ENCODE measurements at places on chromosomes 12 and 14. TPM values are rescaled to one million over a fixed set of nuclear protein-coding genes. Genes with fewer than 3 reads are reported as not detected.

Gene ACOT6
- not detected for total RNA-seq

Gene DHRS2
- total RNA-seq: 0.44 TPM

Gene MYO1H
- total RNA-seq: not detected

Gene TSPAN31
- 12.9 TPM for total RNA-seq

Gene REM2
- total RNA-seq: 0.61 TPM

Gene KICS2
- total RNA-seq: 7.7 TPM

Gene CPNE6
- total RNA-seq: 0.10 TPM

Gene ANO2
- total RNA-seq: not detected

Gene NANOG
- not detected for total RNA-seq

DNA sequence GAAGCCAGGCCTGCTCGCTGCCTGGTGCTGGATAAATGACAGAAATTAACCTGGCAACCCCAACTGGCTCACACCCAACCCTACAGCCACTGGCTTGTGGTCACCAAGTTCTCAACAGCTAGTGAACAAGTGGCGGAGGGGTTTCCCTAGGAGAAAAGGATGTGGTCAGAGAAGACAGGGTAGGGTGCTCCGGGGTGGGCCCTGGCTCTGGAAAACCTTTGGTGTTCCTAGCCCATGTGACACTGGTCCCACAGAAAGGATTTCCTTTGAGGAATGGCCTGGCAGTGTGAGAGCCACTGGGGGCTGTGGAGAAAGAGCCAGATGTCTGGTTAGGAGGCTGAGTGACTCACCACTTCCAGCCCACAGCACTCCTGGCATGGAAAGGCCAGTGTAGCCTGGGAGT lies 8.7 kb downstream of the SYNE3 start:
- peak overlapping the region; percentile 66 for H3K27ac ChIP-seq
- H3K4me3 ChIP-seq: no peak overlapping the region
- DNase-seq: peak; percentile 51
- peaks cover 78% of the 10 kb centered on the region for H3K4me1 ChIP-seq
- no peaks in the 10 kb centered on the region for H3K27me3 ChIP-seq
- H3K36me3 ChIP-seq: peaks cover 63% of the 10 kb centered on the region

- H3K27me3 ChIP-seq: no peaks in the 10 kb centered on the region
- H3K4me3 ChIP-seq: peak overlapping the region; percentile 99
- H3K4me1 ChIP-seq: peaks cover 35% of the 10 kb centered on the region
Measured at GRCh38 chr12:122501489-122501989, 807 bp upstream of the ZCCHC8 start.

DNA sequence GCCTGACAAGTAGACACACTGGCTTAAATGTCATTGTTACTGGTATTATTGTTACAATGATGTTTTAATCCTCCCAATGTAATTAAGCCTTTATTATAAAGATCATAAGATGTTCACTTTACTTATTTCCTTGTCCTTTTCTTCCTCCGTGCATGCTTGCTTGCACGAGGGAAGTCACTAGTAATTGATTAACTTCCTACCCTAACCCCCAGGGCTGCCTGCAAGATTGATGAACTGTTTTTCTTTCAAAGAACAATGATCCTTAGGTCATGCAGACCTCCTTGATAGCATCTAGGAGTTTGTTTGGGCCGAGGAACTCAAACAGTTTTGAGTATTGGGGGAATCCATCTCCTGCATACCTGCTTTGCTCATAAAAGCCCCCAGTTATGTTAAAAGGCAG lies 43.0 kb downstream of the GLRX5 start:
- no peak for DNase-seq
- no peak overlapping the region for H3K4me3 ChIP-seq
- H3K4me1 ChIP-seq: no peaks in the 10 kb centered on the region
- no peak overlapping the region for H3K27ac ChIP-seq
- H3K27me3 ChIP-seq: peaks cover 3% of the 10 kb centered on the region
- H3K36me3 ChIP-seq: no peaks in the 10 kb centered on the region

GRCh38 chr12:1398673-1399072 lies 195.7 kb downstream of the FBXL14 start:
- no peaks in the 10 kb centered on the region for H3K4me1 ChIP-seq
- no peak overlapping the region for H3K27ac ChIP-seq
- H3K36me3 ChIP-seq: no peaks in the 10 kb centered on the region
- no peak for DNase-seq

GRCh38 chr14:20614038-20614840 lies 23.1 kb upstream of the RNASE12 start:
- H3K4me3 ChIP-seq: no peak overlapping the region
- H3K36me3 ChIP-seq: no peaks in the 10 kb centered on the region
- no peak overlapping the region for H3K27ac ChIP-seq

- H3K27ac ChIP-seq: no peak overlapping the region
- no peaks in the 10 kb centered on the region for H3K36me3 ChIP-seq
- no peak overlapping the region for H3K4me3 ChIP-seq
- no peak for DNase-seq
- H3K27me3 ChIP-seq: peaks cover 13% of the 10 kb centered on the region
Measured at GRCh38 chr14:90132821-90133570, 71.2 kb downstream of the KCNK13 start.

- H3K4me3 ChIP-seq: peak overlapping the region; percentile 10
- H3K4me1 ChIP-seq: peaks cover 39% of the 10 kb centered on the region
- peak; percentile 82 for DNase-seq
- peaks cover 5% of the 10 kb centered on the region for H3K36me3 ChIP-seq
- peak overlapping the region; percentile 85 for H3K27ac ChIP-seq
Measured at GRCh38 chr14:89767861-89768268, 186.7 kb downstream of the EFCAB11 start.

- no peak for DNase-seq
- H3K27me3 ChIP-seq: no peaks in the 10 kb centered on the region
- H3K27ac ChIP-seq: no peak overlapping the region
Measured at GRCh38 chr14:54116972-54117371, 160.3 kb upstream of the BMP4 start.

DNA sequence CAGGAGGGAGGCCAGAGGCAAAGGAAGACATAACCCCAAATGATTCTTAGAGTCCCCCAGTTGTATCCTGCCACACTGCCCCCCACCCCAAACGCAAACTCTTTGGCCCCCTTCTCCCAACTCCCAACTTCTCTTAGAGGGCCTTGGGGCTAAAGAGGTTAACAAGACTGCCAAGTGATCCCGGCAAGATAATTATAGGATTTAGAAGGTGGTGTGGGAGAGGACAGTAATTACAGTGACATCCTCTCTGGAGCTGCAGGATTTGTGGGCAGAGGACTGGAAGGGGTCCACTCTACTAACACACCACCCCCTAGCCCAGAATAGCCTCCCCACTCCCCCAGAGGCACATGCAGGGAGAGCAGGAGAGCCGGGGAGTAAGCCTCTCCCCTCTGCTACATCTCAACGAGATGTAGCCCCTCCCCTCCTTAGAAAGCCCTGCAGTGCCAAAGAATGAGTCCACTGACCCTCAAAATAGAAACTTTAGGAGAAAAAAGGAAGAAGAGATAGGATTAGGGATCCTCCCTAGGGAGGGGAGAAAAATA lies 5.3 kb upstream of the GDF11 start:
- DNase-seq: no peak
- H3K4me3 ChIP-seq: peak overlapping the region; percentile 82
- peaks cover 41% of the 10 kb centered on the region for H3K4me1 ChIP-seq
- peaks cover 7% of the 10 kb centered on the region for H3K27me3 ChIP-seq
- no peaks in the 10 kb centered on the region for H3K36me3 ChIP-seq

DNA sequence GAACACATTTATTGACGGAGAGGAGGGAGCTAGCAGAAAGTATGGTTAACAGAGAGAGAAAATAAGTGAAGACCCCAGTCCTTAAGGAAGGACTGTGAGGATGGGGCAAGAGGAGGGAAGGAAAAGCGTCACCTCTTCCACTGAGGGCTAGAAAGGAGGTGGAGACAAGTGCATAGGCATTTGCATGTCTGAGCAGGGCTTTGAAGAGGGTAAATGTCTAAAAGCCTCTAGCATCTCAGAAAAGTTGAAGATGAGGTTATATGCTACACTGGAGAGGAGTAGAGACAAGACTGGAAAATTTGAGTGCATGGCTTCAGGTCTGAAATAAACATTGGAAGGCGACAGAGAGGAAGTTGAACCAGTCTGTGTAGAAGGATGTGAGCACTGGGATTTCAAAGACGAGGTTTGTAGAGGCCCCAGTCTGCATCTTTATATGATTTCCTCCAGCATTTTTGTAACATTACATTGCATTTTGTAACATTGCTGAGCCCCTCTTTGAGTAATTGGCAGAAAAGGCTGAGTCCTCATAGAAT lies 98.5 kb upstream of the IFNG-AS1 start:
- no peak for DNase-seq
- H3K4me3 ChIP-seq: no peak overlapping the region
- no peak overlapping the region for H3K27ac ChIP-seq
- no peaks in the 10 kb centered on the region for H3K36me3 ChIP-seq

DNA sequence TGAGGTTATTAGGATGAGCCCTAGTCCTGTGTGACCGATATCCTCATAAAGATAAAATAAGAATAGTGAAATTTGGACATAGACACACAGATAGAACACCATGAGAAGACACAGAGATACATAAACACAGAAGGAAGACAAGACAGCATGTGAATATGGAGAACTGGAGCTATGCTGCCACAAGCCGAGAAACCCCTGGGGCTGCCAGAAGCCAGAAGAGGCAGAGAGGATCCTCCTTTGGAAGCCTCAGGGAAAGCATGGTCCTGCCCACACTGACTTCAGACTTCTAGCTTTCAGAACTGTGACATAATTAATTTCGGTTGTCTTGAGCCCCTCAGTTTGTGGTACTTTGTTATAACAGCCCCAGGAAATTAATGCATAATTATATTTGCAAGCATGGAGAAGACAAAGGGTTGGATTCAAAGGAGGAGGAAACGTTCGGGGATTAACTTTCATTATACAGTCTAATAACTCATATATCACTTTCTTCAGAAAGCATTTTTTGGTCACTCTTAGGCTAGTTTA lies 1501.8 kb upstream of the FLRT2 start:
- no peak overlapping the region for H3K27ac ChIP-seq
- H3K36me3 ChIP-seq: no peaks in the 10 kb centered on the region
- H3K27me3 ChIP-seq: no peaks in the 10 kb centered on the region
- no peak for DNase-seq

DNA sequence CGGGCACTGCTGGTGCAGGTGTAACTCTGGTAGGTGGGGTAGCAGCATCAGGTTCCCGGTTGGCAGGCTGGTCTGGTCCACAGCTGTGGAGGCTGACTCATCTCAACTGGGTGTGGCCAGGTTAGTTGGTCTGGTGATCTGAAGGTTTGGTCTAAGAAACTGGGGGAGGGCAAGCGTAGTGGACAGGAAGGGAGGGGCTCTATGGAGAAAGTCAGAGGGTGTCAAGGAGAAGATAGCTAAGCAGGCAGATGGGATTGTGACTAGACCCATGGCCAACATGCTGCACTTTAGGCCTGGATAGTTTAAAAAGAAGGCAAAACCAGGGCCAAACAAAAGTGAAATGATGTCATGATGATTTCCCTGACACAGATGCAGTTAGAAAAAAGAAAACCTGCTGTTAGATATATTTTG lies 7.9 kb downstream of the TRIM9 start:
- no peak for DNase-seq
- peaks cover 5% of the 10 kb centered on the region for H3K27me3 ChIP-seq
- H3K36me3 ChIP-seq: no peaks in the 10 kb centered on the region
- H3K4me3 ChIP-seq: no peak overlapping the region
- H3K4me1 ChIP-seq: no peaks in the 10 kb centered on the region

DNA sequence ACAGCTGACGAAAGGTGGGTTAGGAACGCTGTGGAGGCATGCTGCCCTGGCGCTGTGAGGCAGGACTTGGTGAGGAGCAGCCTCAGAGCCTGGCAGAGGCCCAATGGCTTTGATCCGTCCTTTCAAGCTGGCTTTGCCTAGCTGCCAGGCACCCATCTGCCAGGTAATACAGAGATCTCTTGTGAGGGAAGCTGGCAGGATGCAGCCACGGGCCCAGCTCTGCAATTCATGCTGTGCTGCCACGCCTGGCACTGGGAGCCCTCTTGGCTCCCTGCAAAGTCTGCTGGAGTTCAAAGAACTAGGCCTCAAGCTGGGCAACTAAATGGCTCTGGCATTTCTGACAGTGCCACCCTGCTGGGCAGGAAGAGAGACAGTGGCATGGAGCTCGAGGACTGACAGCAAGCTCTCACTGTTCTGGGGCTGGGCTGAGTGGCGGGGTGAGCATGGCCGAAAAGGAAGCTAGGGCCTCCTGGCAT lies 18.7 kb downstream of the IQSEC3 start:
- H3K27ac ChIP-seq: no peak overlapping the region
- no peak overlapping the region for H3K4me3 ChIP-seq
- peaks cover 25% of the 10 kb centered on the region for H3K27me3 ChIP-seq
- no peaks in the 10 kb centered on the region for H3K4me1 ChIP-seq
- DNase-seq: no peak

DNA sequence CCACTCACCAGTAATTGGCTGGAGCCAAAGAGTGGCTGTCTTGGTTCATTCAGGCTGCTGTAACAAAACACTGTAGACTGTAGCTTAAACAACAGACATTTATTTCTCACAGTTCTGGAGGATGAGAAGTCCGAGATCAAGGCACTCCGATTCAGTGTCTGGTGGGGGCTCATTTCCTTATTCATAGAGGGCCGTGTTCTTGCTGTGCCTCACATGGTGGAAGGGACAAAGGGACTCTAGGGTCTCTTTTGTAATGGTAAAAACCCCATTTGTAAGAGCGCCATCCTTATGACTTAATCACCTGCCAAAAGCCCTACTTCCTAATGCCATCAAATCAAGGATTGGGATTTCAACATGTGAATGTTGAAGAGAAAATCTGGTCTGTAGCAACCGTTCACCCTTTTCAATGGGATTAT lies 34.7 kb upstream of the CDKN3 start:
- H3K4me3 ChIP-seq: no peak overlapping the region
- H3K4me1 ChIP-seq: peaks cover 6% of the 10 kb centered on the region
- no peak overlapping the region for H3K27ac ChIP-seq
- no peaks in the 10 kb centered on the region for H3K36me3 ChIP-seq
- H3K27me3 ChIP-seq: peaks cover 40% of the 10 kb centered on the region

GRCh38 chr14:81261176-81261575 lies 40.4 kb upstream of the GTF2A1 start:
- peaks cover 17% of the 10 kb centered on the region for H3K27me3 ChIP-seq
- no peak for DNase-seq
- H3K4me1 ChIP-seq: no peaks in the 10 kb centered on the region
- no peak overlapping the region for H3K27ac ChIP-seq

- no peaks in the 10 kb centered on the region for H3K36me3 ChIP-seq
- H3K4me1 ChIP-seq: no peaks in the 10 kb centered on the region
- H3K27ac ChIP-seq: no peak overlapping the region
- no peak for DNase-seq
Measured at GRCh38 chr12:58695263-58695662, 225.0 kb downstream of the LRIG3 start.

GRCh38 chr14:100769035-100769939 lies 42.6 kb downstream of the DLK1 start:
- no peak for DNase-seq
- no peaks in the 10 kb centered on the region for H3K36me3 ChIP-seq
- H3K4me1 ChIP-seq: no peaks in the 10 kb centered on the region
- H3K4me3 ChIP-seq: no peak overlapping the region

DNA sequence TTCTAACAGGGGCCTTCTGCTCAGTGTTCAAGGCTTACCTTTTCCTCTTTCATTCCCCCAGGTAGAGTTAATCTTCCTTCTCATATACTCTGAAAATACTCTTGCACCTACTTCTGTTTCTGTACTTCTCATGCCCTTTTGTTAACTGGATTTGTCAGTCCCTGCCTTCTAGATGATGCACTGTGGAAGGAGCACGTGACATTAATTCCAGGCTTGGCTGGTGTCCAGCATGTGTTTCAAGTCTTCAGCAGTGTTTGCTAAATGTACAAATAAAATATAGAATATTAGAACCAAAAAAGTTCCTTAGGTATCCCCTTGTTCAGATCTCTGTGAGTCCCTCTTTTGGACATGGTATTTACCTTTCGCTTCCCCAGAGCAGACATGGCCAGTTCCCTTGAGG lies 27.9 kb upstream of the EVL start:
- no peak overlapping the region for H3K27ac ChIP-seq
- no peak for DNase-seq
- H3K4me3 ChIP-seq: no peak overlapping the region
- H3K4me1 ChIP-seq: peaks cover 10% of the 10 kb centered on the region
- no peaks in the 10 kb centered on the region for H3K27me3 ChIP-seq
- no peaks in the 10 kb centered on the region for H3K36me3 ChIP-seq

Data from activated CD8-positive, alpha-beta T cell treated with anti-CD3 and anti-CD28 coated beads, Interleukin-2, amount 10 ng/mL, durations not matched to agents 7 days and 5 days (primary cell).